ENCODE measurements at places on chromosomes 13 and 19. TPM values are rescaled to one million over a fixed set of nuclear protein-coding genes. Genes with fewer than 3 reads are reported as not detected.
A peak's percentile ranks its signal among the peaks of the same experiment; 100 is the strongest.

DNA sequence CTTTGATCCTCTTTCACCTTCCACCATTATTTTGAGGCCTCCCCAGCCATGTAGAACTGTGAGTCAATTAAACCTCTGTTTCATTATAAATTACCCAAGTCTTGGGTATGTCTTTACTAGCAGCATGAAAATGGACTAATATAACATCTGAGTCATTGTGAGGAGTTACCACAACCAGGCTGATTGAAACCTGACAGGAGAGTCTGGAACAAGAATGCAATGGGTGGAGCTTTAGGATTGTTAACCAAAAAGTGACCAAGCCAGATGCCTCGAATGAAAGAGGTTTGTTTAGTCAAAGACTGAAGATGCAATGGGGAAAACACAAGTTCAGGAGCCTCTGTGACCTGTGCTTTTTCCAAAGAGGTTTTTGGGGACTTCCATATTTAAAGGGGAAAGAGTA lies 659.0 kb downstream of the SLITRK6 start:
- DNase-seq = no peak

DNA sequence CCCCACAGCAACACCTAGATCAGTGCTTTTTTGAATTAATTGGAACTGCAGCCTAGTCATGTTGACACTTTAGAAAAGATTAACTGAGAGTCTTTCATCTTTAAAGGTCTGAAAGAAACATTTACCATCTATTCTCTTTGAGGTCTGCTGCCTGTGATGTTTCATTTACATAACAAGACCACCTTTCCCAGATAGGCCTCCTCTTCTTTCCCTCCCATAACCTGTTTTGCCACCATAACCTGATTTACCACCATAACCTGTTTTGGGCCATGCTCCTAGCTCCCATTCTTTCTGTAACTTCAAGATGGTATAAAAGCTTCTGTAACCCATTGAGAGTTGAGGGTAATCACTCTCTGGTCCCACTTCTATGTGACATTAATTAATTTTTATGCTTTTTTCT lies 320.8 kb downstream of the PCDH20 start:
- no peak for DNase-seq

ZSCAN1 gene
- not detected for total RNA-seq

NLRP7 gene
- not detected for total RNA-seq

DNA sequence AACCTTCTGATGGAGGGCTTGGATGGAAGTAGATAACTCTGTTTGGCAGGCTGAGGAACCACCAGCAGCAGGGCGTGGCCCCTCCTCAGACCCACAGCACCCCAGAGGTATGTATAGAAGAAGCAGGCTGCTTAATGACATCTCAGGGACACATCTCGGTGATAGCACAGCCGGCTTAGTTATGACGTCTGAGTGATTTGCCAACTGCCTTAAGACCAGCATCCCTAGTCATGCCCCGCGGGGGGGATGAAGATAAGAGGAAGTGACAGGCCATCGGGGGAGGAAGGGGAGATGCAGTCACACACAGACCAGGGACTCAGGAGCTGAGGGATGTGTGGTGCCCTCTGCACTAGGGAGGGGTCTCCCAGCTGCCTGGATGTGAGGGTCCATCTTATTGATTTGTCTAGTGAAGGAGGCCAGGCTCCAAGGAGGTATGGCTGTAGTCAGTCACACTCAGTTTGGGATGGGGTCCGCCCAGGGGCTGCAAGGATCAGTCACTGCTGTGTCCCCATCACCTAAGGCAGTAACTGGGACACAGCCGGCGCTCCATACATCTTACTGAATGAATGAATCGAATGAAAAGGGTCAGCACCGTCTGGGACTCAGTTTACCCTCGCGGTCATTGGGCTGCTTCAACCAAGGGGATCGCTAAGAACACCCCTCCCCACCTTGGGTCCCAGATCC lies 19.2 kb upstream of the ERCC1 start:
- DNase-seq = peak; percentile 88

KCNRG gene
- not detected for total RNA-seq

ZNF491 gene
- total RNA-seq = 2.4 TPM

TOMM40 gene
- total RNA-seq = 29.9 TPM

KLK2 gene
- total RNA-seq = not detected

ZC3H4 gene
- 33.6 TPM for total RNA-seq

ZNF776 gene
- 9.4 TPM for total RNA-seq

FAM32A gene
- total RNA-seq = 47.8 TPM

GRCh38 chr13:49580980-49581680 lies 4.2 kb downstream of the RCBTB1 start:
- no peak for DNase-seq

GRCh38 chr19:47377208-47377701 lies 28.1 kb downstream of the DHX34 start:
- DNase-seq = no peak

DNA sequence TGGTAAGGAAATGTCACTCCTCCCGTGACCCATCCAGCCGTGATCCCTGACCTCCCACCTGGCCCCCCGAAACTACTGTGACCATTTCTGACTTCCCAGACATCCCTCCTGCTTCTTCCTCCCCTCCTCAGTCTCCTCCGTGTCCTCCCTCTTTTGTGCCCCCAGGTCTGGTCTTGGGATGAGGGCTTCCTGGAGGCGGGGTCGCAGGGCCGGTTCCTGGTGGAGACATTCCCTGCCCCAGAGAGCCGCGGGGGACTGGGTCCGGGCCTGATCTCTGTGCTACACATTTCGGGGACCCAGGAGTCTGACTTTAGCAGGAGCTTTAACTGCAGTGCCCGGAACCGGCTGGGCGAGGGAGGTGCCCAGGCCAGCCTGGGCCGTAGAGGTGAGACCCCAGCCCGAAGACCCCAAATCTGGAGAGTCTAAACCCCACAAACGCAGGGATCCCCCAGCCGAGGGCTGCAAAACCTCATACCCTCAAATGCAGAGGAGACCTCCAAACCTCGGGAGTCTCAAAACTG lies 5.0 kb downstream of the KIRREL2 start:
- no peak for DNase-seq

GRCh38 chr19:13097463-13098258 lies 5.0 kb downstream of the LYL1 start:
- peak; percentile 91 for DNase-seq

ZNF566 gene
- 10.1 TPM for total RNA-seq

VSTM2B gene
- total RNA-seq = not detected

DNA sequence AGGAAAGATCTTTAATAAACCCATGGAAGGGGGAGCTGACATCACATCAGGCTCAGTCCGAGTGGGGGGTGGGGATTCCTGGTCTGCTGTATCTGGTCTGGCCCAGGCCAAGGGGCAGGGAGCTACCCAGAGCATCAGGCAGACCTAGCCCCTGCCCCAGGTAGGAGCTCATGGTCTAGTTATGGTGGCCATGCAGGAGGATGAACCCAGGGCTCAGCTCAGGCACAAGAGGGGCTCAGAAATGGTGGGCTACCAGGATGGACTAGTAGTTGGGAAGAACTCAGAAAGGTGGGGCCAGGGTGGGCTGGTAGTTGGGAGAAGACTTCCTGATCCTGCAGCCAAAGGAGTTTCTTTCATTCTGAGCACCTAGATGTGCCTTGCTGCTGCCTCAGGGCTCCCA lies 14.3 kb downstream of the VSTM2B start:
- peak; percentile 25 for DNase-seq

- no peak for DNase-seq
Observed at GRCh38 chr13:35292329-35292728, 184.2 kb downstream of the MAB21L1 start.

DNA sequence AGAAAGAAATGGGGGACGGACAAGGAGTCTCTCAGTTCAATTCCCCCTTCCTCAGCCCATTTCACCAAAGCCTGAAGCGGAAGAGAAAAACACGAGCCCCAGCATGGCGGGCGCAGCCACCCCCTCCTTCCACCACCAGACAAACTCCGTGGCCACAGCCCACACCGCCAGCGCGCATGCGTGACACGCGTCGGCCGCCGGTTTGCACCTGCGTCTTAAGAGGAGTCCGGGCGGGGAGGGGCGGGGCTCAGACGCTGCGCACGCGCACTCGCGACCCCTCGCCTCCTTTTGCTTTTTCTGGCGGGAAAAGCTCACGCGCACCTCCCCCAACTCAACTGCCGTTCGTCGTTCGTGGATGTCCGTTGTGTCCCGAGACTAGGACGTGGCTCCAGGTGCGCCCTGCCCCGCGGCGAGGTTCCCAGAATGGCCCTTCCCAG lies at the start of gene KASH5:
KASH5 (plus strand) TSS at position 314 of the 437 bp plus-strand sequence. CDS start 2,635 bp downstream, outside the sequence.
- DNase-seq = peak; percentile 95

GRCh38 chr13:63199508-63199907 lies 1783.9 kb upstream of the PCDH20 start:
- no peak for DNase-seq

TGFBR3L gene
- 1.5 TPM for total RNA-seq

DNA sequence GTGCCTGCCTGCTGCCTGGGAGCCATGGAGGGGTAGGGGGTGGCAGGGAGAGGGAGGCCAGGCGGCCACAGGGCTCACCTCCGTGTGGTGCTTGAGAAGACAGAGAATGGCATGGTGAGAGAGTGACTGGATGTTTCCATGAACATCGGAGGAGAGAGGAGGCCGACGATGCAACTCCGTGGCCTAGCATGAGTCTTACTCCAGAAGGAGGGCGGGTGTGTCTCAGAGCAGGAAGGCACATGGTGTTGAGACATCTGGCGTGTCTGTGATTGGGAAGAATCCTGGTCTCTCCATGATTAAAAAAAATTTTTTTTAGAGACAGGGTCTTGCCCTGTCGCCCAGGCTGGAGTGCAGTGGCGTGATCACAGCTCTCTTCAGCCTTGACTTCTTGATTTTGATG lies 5.1 kb downstream of the IRGC start:
- DNase-seq = no peak

- DNase-seq = no peak
Observed at GRCh38 chr19:4487572-4487971, 15.5 kb downstream of the HDGFL2 start.

CEACAM7 gene
- not detected for total RNA-seq

- DNase-seq = no peak
Observed at GRCh38 chr19:16347706-16348105, 23.1 kb downstream of the KLF2 start.

ZNF729 gene
- total RNA-seq = not detected

DNA sequence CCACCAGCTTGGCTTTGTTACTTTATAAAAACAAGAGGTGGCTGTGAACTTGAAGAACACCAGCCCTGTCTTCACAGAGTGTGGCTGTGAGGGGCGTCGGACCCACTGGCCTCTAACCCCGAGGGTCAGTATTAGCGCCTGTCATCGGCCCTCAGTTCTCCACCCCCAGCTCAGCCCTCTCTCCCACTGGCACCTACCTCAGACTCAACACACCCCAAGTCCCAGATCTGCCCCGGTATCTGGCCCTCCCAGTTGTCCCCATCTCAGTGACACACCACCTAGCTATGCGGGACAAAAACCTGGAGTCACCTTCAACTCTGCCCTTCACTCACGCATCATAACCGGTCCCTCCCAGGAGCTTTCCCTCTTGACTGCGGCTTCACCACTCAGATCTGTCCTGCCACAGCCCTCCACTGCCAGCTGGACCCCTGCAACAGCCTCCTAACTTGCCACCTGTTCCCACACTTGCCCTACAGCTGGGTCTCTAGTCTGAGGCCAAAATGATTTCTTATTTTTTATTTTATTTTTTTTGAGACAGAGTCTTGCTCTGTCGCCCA lies 45.4 kb downstream of the PEPD start:
- peak; percentile 55 for DNase-seq

GRCh38 chr19:2046046-2046907 lies 4.8 kb downstream of the MKNK2 start:
- no peak for DNase-seq

DNA sequence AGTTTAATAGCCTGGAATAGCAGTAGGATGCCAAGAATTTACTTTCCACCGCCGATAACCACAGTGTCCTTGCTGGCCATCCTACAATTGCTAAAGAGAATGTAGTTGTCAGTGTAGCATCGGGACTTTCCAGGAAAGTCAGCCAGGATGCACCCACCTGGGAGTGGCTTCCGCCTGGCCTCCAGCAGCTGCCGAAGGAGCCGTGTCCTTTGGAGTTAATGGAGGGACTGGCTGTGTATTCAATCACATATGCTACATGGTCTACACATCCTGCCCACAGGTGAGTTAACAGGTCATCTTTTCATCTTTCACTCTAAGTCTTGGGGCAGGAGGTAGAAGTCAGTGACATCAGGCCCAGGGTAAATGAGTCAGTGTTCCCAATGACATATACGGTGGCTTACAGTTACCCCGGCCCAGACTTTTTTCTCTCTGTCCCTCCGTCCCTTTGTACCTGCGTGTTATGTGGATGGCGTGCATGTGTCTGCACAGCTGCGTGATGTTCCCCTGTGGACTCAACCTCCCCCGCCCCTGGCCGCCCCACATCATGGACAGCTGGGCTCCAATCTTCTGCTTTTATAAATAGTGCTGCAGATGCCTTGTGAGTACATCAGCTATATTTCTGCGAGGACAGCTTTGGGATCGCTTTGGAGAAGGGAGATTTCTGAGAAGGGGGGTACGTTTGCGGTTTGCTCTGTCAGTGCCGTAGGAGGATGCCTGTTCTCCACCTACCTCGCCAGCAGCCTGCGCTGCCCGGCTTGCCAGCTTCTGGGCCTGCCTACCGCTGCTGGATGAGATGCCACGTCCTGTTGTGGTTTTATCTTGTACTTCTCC lies 63.1 kb downstream of the ATP11A start:
- DNase-seq = peak; percentile 56

VWA8 gene
- 17.5 TPM for total RNA-seq

GRCh38 chr19:18339723-18340122 lies 675 bp upstream of the PGPEP1 start:
- no peak for DNase-seq

GRCh38 chr13:38979891-38980749 lies 10.5 kb downstream of the STOML3 start:
- no peak for DNase-seq

- no peak for DNase-seq
Observed at GRCh38 chr19:18840288-18841267, 8.8 kb downstream of the UPF1 start.

GRCh38 chr13:65149687-65150086 lies 2080.4 kb downstream of the PCDH9 start:
- no peak for DNase-seq

- DNase-seq = no peak
Observed at GRCh38 chr13:113879017-113879416, 15.1 kb upstream of the GAS6 start.

DNA sequence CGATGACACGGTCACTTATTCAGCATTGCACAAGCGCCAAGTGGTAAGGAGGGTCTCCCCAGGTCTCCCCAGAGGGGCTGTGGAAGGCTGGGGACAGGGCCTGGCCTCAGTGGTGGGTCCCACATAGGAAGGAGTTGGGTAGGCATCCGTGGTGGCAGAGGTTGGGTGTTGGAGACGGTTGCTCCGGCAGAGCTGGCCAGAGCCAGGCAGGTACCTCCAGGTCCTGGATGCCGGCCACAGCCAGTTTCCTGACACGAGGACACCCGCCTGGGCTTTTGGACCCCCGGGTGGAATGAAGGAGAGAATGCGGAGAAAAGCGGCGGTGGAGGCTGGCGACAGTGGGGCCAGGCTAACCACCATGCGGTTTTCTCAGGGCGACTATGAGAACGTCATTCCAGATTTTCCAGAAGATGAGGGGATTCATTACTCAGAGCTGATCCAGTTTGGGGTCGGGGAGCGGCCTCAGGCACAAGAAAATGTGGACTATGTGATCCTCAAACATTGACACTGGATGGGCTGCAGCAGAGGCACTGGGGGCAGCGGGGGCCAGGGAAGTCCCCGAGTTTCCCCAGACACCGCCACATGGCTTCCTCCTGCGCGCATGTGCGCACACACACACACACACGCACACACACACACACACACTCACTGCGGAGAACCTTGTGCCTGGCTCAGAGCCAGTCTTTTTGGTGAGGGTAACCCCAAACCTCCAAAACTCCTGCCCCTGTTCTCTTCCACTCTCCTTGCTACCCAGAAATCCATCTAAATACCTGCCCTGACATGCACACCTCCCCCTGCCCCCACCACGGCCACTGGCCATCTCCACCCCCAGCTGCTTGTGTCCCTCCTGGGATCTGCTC lies 1.3 kb upstream of the FFAR1 start:
- peak; percentile 83 for DNase-seq
